Esophagus muscularis mucosa (tissue), 4 donors: ENCODE measurements at places on chromosomes 7 and 10. TPM values are rescaled to one million over a fixed set of nuclear protein-coding genes. Genes with fewer than 3 reads are reported as not detected.

PPP1R3C gene
- total RNA-seq: 94.4 TPM

ELMO1 gene
- 42.4 TPM for total RNA-seq

NCF1 gene
- total RNA-seq: 7.0 TPM

MRC1 gene
- 21.9 TPM for total RNA-seq

- no peak overlapping the region for H3K4me3 ChIP-seq
- no peaks in the 10 kb centered on the region for H3K27me3 ChIP-seq
- no peaks in the 10 kb centered on the region for H3K36me3 ChIP-seq
- DNase-seq: no peak
- no peak overlapping the region for H3K27ac ChIP-seq
- no peaks in the 10 kb centered on the region for H3K4me1 ChIP-seq
Observed at GRCh38 chr7:23093546-23093945, 12.0 kb upstream of the KLHL7 start.

DNA sequence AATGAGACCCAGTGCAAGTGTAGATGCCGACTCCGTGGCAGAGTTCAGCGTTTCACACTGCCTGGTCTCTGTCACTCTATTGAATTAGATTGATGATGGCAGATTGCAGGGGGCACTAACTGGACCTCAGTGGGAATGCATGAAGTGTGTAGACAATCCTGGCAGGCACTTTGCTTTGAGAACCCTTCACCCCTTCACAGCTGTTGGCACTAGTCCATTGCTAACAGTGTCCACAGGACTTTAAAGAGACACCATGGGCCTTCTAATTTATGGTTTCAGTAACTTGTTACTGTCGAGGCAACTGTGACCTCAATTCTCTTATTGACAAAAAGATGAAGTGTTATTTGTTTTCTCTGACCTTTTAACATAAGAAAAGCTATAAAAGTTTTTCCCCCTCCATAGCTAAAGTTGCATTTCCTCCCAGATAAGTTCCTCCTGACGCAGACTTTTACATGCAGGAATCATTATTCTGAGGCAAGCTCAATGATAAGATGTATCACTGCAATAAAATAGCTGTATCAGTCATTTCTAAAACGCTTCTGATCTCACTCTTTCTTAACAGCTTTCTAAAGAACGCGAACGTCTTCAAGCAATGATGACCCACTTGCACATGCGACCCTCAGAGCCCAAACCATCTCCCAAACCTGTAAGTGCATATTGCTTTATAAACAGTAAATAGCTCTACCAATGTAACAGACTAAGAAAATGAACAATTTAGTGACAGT, 238.9 kb downstream of the FOXP2 start:
- DNase-seq: no peak
- peak overlapping the region; percentile 12 for H3K4me3 ChIP-seq
- peak overlapping the region; percentile 48 for H3K27ac ChIP-seq
- H3K4me1 ChIP-seq: peaks cover 43% of the 10 kb centered on the region
- H3K36me3 ChIP-seq: no peaks in the 10 kb centered on the region
